ENCODE measurements at places on chromosomes 5 and 9. TPM values are rescaled to one million over a fixed set of nuclear protein-coding genes. Genes with fewer than 3 reads are reported as not detected.

Gene SHOC1
- not detected for total RNA-seq

Gene TJP2
- 156 TPM for total RNA-seq

Gene F12
- total RNA-seq = 2.6 TPM

Gene STK32A
- total RNA-seq = not detected

Gene SOHLH1
- total RNA-seq = not detected

Gene PCDHGA5
- total RNA-seq = not detected

Gene IFNK
- not detected for total RNA-seq

Gene ASTN2
- 5.6 TPM for total RNA-seq

Gene MYMK
- total RNA-seq = not detected

Gene CXXC5
- total RNA-seq = 34.0 TPM

Gene PCDHGA7
- total RNA-seq = 3.3 TPM

Gene RMRP
- 3,638 TPM for total RNA-seq

Gene PCDHGA3
- total RNA-seq = 4.9 TPM

Gene PHF24
- not detected for total RNA-seq

Gene CRHBP
- total RNA-seq = 0.79 TPM

Gene KCTD16
- total RNA-seq = not detected

Gene GLDC
- total RNA-seq = 2.4 TPM

Gene TMEFF1
- total RNA-seq = not detected

All from transverse colon (tissue), 4 donors.